Activated naive CD4-positive, alpha-beta T cell treated with anti-CD3 and anti-CD28 coated beads, Interleukin-2, amount 50 U/mL, for 16 hours (primary cell): ENCODE measurements at places on chromosomes 3 and 15.

- no peak for DNase-seq
These were observed 57.8 kb upstream of the GPD1L start for GRCh38 chr3:32048487-32049182.

- DNase-seq, result no peak
These were observed 18.2 kb downstream of the PLOD2 start for GRCh38 chr3:146142757-146143156.

DNA sequence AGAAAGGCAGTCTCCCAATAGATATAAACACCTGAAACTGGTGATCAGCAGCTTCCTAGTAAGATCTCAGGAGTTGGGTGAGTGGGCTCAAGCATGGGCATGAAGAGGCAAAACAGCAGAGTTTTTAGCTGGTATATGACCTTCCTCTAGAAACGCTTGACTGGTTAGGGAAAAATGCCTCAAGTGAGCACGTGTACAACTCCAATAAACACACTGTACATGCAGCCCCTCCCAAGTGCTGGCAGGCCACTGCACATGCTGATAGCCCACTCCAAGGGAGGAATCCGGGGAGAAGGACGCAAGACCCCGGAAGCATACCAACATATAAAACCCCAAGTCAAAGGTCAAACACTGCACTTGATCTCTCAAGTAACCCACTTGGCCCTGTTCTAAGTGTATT lies 143.0 kb downstream of the FMN1 start:
- DNase-seq, result no peak

DNA sequence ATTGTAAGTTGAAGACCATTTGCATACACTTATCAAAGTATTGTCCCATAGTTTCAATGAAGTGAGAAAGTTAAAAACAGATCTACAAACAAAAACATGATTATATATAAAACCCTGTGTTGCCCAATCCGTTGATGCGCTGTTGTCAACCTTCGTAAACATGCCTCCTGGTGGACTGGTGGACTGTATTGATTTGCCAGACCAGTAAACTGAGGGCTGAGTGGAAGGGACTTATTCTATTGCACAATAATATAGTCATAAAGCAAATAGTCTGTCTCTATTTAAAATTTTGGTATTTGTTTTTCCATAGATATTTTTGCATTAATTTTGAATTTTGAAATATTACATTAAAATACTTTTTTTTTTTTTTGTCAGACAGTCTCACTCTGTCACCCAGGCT lies 102.5 kb downstream of the GAP43 start:
- no peak for DNase-seq

- DNase-seq, result no peak
These were observed 8.3 kb downstream of the LMCD1 start for GRCh38 chr3:8509961-8510360.

DNA sequence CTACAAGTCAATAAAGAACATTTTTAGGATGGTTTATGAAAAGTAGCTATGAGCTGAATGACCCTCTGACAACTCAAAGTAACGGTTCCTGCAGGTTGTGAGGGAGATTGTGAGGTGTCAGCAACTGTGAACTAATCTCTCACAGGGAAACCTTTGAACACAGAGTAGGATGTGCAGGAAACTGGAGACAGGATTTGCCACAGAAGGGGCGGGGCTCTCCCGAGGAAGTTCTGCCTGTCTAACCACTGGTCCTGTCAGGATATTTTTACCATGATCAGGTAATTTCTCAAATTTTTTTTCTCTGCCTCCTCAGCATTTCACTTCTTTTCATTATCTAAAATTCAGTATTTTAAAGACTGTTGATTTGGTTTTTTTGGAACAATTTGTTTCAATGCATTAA lies 33.3 kb downstream of the LEO1 start:
- no peak for DNase-seq

- no peak for DNase-seq
These were observed 75.0 kb upstream of the RNU6-1 start for GRCh38 chr15:67914537-67915460.

DNA sequence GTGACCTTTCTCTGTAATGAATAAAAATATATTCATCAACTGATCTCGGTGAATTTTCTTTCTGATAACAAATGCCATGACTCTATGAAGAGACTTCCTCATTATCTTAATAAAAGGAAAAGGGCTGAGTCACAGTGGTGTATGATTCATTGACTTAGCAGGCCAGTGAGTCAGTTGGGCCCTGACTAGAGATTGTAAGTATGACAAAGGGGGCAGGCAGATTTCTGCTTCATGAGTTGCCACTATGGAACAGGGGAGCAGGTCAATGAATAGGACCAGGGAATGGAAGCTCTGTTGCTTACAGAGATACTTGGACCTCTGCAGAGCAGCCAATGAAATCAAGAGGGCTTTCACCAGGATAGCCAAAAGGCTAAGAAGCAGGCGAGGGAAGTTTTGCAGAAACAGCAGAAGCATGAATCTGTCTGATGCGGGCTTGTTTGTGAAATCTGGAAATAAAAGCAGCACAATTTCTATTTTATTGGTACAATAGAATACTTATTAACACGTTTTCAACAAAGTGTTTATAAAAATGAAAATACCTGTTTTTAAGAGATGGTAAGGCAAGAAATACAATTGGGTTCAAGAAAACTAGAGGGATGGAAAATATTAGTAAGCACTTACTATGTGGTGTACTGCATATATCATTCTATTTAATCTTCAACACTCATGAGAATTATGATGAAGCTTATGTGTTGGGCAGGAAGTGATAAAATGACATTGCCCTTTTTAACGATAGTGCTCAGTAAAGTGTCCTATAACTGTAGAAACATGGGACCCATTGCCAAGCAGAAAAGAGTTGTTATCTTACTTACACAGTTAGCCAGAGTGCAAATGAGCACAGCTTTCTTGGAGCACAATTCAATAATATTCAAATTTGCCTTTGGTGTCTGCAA lies 169.8 kb upstream of the MYRIP start:
- DNase-seq, result no peak

- DNase-seq, result no peak
These were observed 449.4 kb upstream of the PPP2R3A start for GRCh38 chr3:135516143-135516542.

- DNase-seq, result no peak
These were observed 311.7 kb upstream of the GOLIM4 start for GRCh38 chr3:168407381-168407780.

- no peak for DNase-seq
These were observed 9.4 kb downstream of the ESYT3 start for GRCh38 chr3:138443521-138444503.

GRCh38 chr3:188385295-188385694 lies 231.3 kb downstream of the LPP start:
- DNase-seq, result no peak

- peak; percentile 41 for DNase-seq
These were observed 352 bp downstream of the CHRD start for GRCh38 chr3:184380185-184380626.

DNA sequence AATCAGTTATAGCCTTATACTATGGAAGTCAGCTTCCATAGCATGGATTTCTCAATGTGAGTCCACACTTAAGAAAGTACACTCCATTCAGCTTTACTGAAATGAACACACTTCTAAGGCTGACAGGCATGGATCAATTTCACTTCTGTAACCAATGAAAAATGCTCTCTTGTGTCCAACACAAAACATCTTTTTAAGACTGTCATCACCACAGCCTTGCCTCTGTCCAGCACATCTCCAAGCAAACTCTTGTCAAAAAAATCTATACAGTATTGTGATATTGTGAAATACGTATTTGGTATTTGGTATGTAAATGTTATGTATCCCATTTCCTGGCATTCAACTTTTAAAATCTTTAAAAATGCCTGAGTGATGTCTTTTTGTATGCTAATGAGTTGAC lies 208.7 kb downstream of the RAP2B start:
- DNase-seq, result no peak

GRCh38 chr3:139299261-139300132 lies 44.3 kb upstream of the MRPS22 start:
- DNase-seq, result no peak

DNA sequence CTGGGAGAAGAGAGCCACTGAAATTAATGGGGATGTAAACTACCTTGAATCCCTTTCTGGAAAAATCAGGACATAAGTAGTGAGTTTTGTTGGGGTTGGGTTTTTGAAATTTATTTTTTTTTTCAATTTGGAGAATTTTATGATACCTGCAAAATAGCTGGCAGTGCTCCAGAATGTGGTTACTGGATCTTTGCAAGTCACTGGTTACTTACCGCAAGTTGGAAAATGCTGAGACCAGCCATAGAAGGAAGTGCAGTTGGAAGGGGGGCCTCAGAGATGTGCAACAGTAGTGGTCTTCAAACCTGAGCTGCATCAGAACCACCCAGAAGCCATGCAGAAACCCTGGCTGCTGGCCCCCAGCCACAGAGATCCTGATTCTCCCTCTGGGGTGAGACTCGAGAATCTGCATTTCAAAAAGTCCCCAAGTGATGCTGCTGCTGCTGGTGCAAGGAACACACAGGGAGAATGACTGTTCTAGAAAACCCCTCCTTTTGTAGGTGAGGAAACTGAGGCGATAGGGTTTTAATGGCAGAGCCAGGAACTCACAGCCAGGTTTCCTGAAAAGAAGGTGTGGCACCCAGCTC lies 39.7 kb downstream of the SEMA5B start:
- DNase-seq, result no peak

DNA sequence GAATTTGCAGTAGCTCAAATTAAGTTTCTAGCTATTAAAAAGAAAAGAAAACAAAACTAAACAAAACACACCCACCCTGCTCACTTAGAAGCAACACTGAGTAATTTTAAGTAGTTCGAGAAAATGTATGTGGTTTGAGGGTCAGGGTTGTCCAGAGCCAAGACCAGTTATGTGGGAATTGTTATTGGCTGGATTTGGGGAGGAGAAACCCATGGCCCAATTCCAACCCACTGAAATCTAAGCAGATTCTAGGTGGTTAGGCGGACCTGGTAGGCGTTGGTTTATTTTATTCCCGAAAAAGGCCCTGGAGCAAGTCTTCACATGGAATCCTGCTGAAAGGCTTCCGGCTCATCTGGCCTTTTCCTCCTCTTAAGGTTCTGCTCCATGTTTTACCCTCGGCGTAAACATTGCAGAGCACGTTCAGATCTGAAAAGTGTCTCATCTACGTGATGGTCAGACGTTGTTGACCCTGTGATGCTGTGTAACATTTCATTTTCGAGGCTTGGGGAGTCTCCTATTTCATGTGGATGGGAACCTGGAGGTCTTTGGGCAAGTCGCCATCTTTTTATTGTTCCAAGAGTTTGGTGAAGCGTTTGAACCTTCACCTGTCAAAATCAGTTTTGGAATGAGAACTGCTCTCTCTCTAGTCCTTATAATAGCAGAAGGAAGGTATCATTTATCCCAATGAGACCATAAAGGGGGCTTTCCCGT lies 64.0 kb downstream of the FLNB start:
- no peak for DNase-seq

DNA sequence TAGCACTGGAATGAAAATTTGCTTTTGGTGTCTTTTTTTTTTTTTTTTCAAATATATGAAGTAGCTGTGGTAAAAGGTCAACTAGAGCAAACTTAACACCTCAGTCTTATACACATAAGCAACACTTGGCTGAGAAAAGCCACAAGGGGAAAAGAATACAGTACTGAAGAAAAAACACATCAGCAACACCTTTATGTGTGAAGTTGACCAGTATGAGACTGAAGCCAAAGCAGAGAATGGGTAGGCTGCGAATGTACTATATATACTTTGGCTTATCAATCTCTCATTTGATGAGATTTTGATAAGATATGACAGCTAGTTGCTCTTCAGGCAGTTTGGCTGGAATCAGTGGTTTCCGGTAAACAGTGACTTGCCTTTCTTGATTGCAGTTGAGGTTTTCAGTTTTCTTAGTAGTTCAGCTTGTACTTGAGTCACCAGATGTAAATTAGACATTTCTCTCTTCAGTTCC lies 22.0 kb upstream of the ZCWPW2 start:
- DNase-seq, result peak; percentile 17

GRCh38 chr3:125200731-125201139 lies 11.8 kb downstream of the SLC12A8 start:
- no peak for DNase-seq

GRCh38 chr15:62021991-62022600 lies 38.2 kb downstream of the VPS13C start:
- DNase-seq, result no peak

GRCh38 chr3:18575573-18575972 lies 150.4 kb upstream of the SATB1 start:
- no peak for DNase-seq

DNA sequence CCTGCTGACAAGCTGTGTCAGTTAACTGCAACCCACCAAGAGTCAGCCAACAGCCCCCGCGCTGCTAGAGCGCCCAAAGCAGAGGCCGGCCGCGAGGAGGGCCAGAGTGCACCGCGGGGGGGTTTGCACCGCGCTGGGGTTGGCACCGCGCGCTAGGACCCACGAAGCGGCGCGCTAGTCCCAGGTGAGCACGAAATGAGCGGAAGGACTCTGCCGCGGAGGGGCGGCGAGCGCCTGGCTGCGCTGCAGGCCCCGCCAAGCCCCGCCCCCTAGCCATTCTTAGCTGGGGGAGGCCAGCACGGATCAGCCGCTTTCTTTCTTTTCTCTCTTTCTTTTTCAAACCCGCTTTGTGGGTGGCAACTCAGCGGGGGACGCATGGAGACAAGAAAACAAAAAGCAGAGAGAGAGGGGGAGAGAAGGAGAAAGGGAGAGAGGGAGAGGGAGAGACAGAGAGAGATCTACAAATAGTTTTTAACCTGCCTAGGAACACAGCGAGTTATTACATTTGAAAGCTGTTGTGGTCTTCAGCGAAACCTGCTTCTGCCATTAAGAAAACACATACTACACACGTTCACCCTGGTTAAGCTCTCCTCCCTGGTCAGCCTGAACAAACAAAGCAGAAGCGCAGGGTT lies 6.9 kb upstream of the FOXB1 start:
- DNase-seq, result peak; percentile 60

GRCh38 chr3:142481196-142481595 lies 33.4 kb upstream of the XRN1 start:
- no peak for DNase-seq

- DNase-seq, result no peak
These were observed 86.4 kb upstream of the DCLK3 start for GRCh38 chr3:36850743-36851142.

DNA sequence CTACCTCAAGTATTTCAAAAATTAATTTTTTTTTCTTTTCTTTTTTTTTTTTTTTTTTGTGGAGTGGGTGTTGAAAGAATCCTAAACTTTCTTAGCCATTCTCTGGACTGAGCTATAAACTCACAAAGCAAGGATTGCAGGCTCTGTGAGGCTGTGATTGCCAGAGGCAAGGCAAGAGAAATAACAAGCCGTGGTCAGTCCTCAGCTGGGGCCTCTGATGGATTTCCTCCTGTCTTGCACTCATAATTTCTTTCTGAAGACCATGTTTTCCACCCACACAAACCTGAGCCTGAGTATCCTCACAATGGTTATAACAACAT lies 1.3 kb downstream of the CX3CR1 start:
- no peak for DNase-seq

DNA sequence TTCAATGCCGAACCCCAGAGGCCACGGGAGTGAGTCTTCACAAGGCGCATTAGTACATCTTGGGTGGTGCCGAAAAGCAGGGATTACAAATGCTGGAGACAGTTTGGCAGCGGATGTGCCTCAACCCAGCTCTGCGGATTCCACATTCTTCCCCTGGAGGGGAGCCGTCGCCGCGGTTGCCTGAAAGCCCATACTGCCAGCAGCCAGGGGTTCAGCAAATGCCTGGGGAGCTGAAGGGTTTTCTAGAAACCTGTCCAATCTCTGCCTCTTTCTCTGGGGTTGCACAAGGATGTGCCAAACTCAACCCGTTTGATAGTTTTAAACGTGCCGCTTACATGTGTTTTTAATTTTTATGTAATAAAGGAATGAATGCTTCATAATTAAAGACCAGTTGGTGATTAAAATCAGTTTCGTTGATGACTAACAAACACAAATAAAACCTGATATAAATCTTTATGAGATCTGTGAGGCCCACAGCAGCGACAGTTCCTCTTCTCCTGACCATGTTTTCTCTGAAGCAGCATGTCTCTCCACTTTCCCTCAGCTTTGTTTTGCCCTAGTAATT lies 74.6 kb upstream of the LEKR1 start:
- DNase-seq, result no peak
